ENCODE measurements at places on chromosomes 3 and 15. TPM values are rescaled to one million over a fixed set of nuclear protein-coding genes. Genes with fewer than 3 reads are reported as not detected.

The GANC gene
- 14.8 TPM for total RNA-seq

The DPPA4 gene
- total RNA-seq = not detected

The FBXO22 gene
- 57.4 TPM for total RNA-seq

The CYP11A1 gene
- total RNA-seq = 0.10 TPM

The SERINC4 gene
- not detected for total RNA-seq

The FBXW12 gene
- total RNA-seq = not detected

The COLQ gene
- total RNA-seq = 0.12 TPM
